ENCODE measurements at places on chromosomes 2 and 18.

- no peak for DNase-seq
These were observed 726.8 kb upstream of the DDX18 start for GRCh38 chr2:117087535-117088291.

DNA sequence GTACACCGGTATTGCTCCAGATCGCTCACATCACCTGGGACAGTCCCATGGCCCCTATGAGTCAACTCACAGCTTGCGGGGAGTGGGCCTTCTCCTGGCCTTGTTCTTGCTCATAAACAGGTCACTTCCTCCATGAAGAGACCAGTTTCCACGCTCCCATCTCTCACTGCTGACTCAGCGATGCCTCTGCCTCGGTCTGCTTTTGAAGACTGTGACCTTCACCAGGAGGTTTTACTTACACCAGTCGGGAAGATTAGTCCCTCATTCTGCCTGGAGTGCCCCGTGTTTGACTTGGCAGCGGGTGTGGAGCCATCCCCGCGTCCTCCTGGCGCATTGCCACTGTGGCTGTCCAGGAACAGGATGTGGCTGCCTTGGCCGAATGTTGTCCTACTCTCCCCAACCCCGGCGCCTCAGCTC lies 159.8 kb downstream of the RHBDD1 start:
- peak; percentile 64 for DNase-seq

DNA sequence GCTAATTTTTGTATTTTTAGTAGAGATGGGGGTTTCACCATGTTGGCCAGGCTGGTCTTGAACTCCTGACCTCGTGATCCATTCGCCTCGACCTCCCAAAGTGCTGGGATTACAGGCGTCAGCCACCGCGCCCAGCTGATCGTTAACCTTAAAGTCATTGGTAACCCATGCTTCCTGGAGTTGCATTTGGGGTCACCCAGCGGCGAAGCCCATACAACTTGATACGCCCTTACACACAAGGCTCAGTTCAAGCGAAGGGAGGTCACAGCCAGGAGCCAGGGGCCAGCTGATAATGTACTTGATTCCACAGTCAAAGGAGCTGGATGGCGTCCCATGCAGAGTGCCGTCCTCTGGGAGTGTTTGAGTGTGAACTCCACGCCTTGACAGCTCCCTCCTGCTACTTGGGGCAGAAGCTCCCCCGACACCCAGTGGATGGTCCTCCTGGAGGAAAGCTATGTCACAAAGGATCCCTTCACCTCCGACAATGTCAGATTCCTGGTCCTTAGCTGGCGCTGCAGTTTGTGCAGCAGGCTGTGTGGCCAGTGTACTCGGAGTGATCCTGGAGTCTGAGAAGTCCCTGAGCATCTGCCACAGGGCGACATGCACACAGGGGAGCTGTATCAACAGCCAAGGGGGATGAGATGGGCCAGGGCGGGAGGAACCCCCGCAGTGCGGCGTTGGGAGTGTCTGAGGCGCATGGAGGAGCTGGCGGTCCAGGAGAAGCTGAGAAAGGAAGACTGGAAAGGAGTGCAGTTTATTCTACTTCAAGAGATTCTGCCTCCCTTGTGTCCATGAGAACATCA lies 7.9 kb downstream of the CLHC1 start:
- DNase-seq: peak; percentile 62

GRCh38 chr2:224971214-224971613 lies 71.1 kb downstream of the DOCK10 start:
- peak; percentile 81 for DNase-seq

- DNase-seq: no peak
These were observed 256.6 kb downstream of the LOXHD1 start for GRCh38 chr18:46400449-46400848.

DNA sequence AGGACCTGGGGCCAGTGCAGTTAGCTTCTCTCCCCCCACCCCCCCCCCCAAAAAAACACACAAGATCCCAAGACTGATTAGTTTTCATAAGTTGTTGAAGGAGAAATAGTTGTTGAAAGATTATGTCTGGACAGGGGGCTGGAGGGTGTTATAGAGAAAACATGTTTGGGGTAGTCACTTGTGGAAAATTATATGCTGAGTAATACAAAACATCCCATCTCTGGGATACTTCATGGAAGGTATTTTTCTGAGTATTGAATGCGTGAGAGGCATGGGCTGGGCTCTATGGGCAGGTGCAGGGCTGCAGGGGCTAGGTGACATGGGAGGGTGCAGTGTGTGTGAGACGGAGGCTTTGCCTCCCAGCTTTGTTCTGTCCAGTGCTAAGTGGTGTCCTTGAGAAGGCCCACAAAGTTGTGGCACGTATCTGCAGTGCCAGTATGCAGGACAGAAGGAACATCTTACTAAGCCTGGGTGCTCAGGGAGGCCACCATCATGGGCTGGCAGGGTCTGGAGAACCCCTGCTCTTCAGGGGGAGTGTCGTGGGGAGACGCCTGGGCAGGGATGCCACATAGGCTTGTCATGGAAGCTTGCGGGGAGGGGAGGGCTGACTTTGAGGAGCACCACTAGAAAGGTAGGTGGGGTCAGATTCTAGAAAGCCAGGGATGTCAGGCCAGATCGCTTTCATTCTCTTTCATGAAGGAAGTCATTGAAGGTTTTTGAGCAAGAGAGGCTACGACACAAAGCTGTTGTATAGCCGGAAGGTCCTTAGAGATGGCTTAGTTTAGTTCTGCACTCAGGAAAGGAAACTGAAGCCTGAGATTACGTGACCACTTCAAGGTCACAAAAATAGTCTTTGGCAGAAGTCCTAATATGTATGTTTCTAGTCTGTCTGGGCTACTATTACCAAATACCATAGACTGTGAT lies 232.0 kb downstream of the LDLRAD4 start:
- no peak for DNase-seq

GRCh38 chr2:19086231-19086651 lies 272.2 kb downstream of the OSR1 start:
- no peak for DNase-seq

GRCh38 chr2:104572834-104573233 lies 281.1 kb upstream of the POU3F3 start:
- no peak for DNase-seq

DNA sequence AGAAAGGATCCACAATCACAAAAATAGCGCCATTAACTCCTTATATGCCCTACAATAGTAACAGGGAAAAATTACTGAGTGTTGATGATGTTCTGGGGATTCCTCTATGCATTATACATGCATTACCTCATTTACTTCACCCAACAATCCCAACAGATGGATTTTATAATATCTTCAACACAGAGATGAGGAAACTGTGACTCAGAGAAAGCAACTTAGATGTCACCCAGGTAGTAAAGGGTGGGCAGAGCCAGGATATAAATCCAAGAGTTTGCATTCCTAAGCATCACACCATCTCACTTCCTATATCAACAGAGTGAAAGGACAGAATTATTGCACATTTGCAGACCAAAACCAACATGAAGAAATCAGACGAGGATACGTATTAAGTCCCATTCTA lies 144.2 kb downstream of the TCF4 start:
- no peak for DNase-seq

DNA sequence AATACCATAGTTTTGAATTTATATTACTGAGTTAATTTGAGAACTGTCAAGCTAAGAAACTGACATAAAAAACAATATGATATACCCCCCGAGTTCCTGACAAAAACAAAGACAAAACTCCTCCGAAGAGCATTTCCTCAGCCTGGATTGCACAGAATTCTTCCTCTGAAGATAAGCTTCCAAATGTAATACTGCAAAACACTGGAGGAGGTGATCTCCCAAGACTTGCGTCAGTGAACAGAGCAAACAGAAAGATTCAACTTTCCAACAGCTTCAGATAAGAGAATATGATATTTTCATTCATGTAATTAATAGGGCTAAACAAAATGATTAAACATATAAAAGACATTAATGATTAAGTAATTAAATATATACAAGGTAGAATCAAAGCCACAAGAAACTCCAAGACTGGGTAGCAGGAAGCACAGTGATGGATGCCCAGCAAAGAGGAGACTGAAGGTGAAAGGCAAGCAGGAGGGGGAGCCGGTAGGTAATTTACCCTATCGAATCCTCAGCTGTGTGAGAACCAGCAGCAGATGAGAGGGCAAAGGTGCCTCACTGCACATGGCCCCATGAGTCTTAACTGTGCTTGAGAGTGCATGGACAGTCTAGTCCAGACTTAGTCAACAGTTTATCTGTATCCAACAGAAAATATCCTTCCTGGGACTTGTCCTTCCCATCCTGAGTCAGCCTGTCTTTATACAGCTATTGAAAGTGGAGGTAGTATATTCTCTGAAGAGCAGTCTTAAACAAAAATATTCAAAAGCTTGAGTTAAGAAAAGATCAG lies 18.3 kb upstream of the SERPINB3 start:
- DNase-seq: no peak

GRCh38 chr18:32091325-32091723 lies 350 bp upstream of the RNF138 start:
- no peak for DNase-seq

DNA sequence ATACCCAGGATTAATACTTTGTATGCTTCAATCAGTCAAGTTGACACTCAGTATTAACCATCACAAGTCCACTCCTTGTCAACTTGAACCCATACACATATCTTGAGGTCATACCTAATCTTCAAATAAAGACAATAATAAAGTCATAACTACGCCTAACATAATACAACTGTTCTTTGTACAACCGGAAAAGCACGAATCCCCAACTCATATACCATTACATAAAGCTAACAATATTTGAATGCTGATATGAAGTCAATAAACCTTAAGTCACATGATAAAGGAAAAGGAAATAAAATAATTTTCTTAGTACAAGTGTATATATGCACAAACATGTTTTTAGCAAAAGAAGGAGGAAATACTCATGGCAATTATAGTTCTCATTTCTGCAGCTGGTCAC lies 770.6 kb upstream of the GYPC start:
- no peak for DNase-seq

GRCh38 chr2:224658780-224659405 lies 57.3 kb downstream of the CCDC195 start:
- DNase-seq: no peak

GRCh38 chr2:174826051-174826450 lies 61.8 kb upstream of the CHRNA1 start:
- no peak for DNase-seq

- no peak for DNase-seq
These were observed 171.5 kb downstream of the MTCL1 start for GRCh38 chr18:8876887-8877286.

DNA sequence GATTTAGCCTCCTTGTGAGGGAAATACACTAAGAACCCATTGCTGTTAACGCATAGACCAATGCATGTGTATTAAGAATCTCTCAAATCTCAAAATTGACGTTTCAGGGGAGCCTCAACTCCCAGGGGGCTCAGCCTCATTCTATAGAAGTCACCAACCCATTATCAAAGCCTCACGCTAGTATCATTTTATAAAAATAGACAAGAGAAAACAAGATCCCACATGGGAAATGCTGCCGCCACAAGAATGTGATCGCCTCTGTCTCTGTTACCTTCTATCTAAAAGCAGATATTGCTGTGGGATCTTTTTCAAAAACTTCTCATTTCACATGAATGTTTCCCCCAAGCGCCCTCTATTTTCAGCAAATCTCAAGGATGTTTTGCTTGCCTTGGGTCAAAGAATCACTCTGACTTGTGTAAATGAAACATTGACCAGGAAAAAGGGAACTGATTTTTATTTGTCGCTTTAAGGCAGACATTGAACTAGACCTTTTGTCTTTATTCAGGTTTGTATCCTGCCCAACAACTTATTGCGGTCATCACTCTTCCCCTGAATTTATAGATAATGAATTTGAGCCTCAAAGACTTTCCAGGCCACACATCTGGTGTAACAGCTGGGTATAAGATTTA lies 679.0 kb upstream of the ID2 start:
- no peak for DNase-seq

DNA sequence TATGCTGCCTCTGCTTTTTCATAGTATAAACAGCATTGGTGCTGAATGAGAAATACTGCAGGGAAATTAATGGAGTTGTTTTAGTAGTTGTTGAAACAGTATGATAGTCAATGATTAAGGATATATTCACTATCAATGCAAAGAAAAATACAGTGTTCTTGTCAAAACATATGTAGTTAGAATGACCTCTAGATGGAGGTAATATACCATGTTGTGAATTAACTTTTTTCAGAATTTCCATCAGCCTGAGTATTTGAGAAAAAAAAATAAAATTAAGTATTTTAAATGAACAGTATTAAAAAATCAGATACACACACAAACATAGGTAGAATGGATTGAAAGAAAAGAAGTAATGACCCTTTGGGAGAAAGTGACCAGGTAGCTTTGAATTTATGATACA lies 59.5 kb downstream of the RMDN2 start:
- no peak for DNase-seq

DNA sequence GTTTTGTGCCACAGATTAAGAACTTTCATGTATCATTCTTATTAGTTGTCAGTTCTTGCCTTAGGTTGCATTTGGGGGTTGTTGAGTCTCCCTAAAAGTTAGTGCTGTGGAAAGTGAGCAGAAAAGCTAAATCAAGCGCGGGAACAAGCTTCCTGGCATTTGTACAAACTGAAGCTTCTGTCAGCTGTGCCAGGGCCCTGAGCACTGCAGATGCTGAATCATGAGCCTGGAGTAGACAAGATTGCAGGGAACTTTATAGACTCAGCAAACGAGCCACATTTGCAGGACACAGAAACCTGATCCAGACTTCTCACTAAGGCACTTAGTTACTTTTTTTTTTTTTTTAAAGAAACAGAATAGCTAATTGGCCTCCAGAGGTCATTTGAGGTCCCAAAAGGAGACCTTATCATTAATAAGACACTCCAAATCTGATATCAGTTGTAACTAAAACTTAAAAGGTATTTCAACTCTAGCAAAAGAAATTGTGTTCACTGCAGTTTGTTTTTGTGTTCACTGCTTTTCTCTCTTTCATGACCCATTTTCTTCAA lies 88.7 kb downstream of the ADAM23 start:
- no peak for DNase-seq

GRCh38 chr18:79642626-79643025 lies 37.0 kb upstream of the CTDP1 start:
- peak; percentile 47 for DNase-seq

GRCh38 chr2:13115643-13116042 lies 398.9 kb downstream of the TRIB2 start:
- no peak for DNase-seq

- DNase-seq: no peak
These were observed 44.2 kb downstream of the SP140 start for GRCh38 chr2:230269715-230270114.

DNA sequence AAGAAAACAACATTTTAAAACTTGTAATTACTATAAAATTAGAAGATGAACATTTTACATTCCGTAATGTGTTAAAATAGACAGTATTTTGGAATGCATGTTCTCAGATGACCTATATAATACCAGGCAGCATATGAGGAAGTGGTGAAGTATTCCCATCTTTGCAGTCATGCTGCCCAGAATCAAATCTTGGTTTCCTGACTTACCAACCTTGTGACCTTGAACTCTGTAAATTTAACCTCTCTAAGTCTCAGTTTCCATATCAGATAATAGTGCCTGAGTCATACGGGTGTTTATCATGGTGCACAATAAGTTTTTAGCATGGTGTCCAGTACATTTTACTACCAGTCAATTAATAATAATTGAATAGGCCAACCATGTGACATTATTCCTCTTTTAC lies 7.3 kb upstream of the GALM start:
- DNase-seq: no peak

- DNase-seq: no peak
These were observed 59.8 kb upstream of the RIT2 start for GRCh38 chr18:43175257-43175656.

GRCh38 chr2:4369826-4370419 lies 666.5 kb downstream of the DCDC2C start:
- DNase-seq: no peak

GRCh38 chr2:10016802-10017258 lies 26.5 kb upstream of the KLF11 start:
- DNase-seq: no peak
